ENCODE measurements at places on chromosomes 11 and 22.
A peak's percentile ranks its signal among the peaks of the same experiment; 100 is the strongest.

GRCh38 chr11:21896216-21896615 is 296.7 kb upstream of the ANO5 start:
- no peak for DNase-seq

DNA sequence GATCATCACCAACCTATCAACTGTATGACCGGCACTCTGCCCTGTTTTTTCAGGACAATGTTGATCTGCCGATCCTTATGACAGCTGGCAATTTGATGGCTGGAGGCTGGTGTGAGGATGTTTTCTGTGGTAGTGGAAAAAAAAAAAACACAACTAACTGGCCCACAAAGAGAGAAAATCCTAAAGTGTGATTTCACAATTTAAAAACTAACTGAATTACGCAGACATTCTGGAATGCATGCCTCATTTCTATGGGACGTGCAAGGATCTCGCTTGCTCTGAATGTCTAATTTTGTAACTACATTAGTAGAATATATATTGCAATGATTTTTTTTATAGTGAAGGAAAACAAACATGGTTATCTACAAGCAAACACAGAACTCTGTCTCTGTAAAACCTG is 590.5 kb downstream of the ETS1 start:
- peak; percentile 7 for DNase-seq

- DNase-seq = no peak
These were observed 346.6 kb upstream of the CCDC179 start for GRCh38 chr11:23206741-23207336.

DNA sequence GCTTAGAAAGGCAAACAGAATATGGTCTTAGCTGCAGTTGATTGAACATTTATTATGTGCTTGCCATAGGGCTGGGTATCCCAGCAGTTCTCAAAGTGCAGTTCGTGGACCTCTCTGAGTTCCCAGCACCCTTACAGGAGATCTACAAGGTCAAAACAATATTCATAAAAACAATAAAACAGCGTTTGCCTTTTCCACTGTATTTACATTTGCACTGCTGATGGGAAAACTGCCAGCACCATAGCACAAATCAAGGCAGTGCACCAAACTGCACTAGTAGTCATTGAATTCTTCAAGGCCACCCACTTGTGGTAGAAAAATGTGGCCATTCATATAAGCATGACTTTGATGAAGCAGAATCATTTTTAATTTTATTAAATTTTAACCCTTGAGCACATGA is 128.1 kb downstream of the CCDC34 start:
- no peak for DNase-seq

- no peak for DNase-seq
These were observed 2.0 kb downstream of the PNPLA5 start for GRCh38 chr22:43889860-43890253.

- no peak for DNase-seq
These were observed 18.9 kb downstream of the MRPL16 start for GRCh38 chr11:59791639-59792038.

DNA sequence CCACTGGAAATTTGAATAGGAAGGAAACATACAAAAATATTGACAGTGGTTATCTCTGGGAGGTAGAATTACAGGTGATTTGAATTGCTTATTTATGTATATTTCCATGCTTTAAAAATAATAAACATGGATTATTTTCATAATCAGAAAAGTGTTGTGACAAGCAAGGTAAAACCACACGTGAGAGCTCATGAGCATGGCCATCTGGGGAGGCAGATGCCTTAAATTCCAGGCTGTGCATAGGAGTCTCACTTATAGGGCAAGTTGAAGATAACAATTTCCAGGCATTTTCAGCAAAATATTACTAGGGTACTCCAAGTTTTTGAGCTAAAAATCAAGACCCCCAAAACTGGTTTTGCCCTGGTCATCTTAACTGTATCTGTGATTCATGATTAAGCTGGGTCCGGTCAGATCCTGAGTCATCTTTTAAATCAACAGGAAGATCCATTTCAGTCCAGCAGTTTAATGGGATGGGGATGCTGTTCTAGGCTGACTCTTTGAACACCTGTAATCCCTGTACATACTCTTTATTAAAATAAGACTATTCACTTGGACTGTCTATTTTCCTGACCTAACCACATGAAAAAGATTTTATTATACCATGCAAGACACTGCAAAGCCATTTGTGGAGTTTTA is 115.8 kb upstream of the NARS2 start:
- no peak for DNase-seq

DNA sequence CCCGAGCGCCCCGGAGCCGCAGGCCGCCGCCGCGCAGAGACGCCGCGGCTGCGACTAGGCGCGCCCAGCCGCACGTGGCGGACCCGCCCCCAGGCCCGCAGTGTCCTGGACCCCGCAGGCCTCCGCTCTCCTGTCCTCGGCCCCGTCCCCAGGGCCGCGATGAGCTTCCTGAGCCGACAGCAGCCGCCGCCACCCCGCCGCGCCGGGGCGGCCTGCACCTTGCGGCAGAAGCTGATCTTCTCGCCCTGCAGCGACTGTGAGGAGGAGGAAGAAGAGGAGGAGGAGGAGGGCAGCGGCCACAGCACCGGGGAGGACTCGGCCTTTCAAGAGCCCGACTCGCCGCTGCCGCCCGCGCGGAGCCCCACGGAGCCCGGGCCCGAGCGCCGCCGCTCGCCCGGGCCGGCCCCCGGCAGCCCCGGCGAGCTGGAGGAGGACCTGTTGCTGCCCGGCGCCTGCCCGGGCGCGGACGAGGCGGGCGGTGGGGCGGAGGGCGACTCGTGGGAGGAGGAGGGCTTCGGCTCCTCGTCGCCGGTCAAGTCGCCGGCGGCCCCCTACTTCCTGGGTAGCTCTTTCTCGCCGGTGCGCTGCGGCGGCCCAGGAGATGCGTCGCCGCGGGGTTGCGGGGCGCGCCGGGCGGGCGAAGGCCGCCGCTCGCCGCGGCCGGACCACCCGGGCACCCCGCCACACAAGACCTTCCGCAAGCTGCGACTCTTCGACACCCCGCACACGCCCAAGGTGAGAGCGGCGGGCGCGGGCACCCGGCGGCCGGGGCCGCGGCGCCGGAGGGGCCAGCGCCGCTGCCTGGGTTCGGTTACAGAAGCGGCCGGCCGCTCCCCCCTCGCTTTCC is 528 bp downstream of the WEE1 start:
- DNase-seq = no peak

DNA sequence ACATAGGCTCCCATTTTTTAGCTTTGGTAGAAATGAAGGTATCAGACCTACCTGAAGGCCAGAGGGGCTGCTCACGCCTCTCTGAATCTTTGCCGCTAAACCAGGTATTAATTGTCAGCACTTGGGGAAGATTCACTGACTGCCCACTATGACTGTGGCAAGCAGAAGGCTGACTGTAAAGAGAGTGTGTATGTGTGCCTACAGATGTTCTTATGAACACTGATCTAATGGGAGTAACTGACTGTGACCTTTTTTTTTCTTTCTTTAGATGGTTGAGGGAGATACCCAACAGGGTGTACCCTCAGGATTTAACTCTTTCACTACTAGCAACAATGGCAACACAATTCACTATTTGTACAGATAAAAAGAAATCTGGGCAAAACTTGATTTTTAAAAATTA is at the start of gene RAG2:
Gene RAG2 (minus strand): TSS at position 186 of the 400 bp plus-strand sequence. CDS start 4,068 bp downstream, outside the sequence.
- DNase-seq = no peak

DNA sequence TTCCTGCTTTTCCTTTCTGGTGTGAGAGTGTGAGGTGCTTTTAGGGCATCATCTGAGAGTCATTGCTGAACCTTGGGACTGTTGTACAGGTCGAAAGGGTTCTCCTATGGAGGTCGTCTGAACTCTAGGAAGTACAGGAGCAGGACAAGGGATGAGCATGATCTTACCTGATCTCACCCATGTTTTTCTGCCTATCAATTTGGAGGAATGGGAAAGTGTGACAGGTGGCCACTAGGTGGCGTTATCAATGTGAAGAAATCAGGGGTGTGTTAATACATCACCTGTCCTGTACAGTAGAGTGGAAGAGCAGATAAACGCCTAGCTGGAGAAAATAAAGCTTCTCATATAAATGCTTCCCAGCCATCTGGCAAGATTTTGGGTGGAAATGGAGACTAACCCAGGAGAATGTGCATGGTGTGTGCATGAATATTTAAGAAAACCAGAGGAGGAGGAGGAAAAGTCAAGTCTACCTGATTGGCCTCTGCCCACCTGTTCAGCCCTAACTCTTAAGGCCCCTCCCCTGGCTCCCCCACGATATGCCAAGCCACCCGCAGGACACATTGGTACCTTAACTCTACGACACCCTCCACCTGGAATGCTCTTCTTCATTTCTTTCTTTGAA is 72.0 kb upstream of the NARS2 start:
- no peak for DNase-seq

- DNase-seq = no peak
These were observed at the start of gene TRPM5 for GRCh38 chr11:2443881-2444820. TRPM5 (minus strand) TSS chr11:2444514; CDS start chr11:2423036, 21,478 bp downstream.

- no peak for DNase-seq
These were observed 159.9 kb upstream of the NAV2 start for GRCh38 chr11:19552656-19553260.

GRCh38 chr11:85867751-85868150 is 12.6 kb downstream of the CCDC83 start:
- no peak for DNase-seq

DNA sequence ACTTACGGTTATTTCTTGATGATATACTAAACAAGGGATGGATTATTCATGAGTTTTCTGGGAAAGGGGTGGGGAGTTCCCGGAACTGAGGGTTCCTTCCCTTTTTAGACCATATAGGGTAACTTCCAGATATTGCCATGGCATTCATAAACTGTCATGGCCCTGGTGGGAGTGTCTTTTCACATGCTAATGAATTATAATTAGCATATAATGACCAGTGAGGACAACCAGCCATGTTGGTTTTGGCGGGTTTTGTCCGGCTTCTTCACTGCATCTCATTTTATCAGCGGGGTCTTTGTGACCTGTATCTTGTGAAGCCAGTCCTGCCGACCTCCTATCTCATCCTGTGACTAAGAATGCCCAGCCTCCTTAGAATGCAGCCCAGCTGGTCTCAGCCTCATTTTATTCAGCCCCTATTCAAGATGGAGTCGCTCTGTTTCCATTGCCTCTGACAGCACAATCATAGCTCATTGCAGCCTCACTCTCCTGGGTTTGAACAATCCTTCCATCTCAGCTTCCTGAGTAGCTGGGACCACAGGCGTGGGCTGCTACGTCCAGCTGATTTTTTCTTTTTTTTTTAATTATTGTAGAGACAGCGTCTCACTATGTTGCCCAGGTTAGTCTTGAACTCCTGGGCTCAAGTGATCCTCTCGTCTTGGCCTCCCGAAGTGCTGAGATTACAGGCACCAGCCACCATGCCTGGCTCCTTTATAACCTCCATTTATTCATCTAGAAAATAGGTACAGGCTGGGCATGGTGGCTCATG is 52.6 kb upstream of the EMID1 start:
- DNase-seq = no peak

- no peak for DNase-seq
These were observed 21.5 kb upstream of the CYP2D6 start for GRCh38 chr22:42151924-42152635.

DNA sequence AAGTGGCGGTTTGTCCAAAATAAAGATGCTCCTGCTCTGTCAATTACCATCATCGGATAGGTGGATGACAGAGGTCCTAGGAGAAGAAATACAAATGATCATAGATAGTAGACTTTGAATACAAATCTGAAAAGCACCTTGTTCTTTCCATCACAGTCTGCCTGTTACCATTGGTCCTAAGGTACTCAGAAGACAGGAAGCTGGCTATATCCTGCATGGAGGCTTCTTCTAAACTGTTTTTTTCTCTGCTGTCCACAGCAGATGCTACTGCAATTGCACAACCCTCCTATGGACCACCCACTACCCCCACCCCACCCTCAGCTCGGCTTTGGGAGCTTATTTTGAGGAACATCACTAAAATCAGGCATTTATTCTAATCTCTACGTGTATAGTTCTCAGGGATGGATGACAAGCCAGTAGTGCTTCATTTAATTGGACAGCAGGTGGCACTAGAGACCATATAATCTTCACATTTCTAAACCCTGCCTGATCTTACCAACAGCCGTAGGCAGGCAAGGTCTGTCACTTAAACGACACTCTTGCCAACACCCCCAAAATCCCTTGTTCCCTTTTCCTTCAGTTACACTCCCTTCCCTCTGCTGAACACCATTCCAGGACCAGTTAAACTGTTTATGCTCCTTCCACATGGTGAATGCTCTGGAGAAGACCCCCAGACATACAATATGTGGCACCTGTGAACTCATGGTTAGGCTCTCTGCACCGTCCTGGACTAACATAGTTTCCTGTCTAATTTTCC is 6.6 kb upstream of the PTS start:
- DNase-seq = no peak

- no peak for DNase-seq
These were observed 4.9 kb upstream of the SPECC1L start for GRCh38 chr22:24265734-24266133.

- DNase-seq = no peak
These were observed 6.3 kb downstream of the RASSF7 start for GRCh38 chr11:567011-567628.

GRCh38 chr22:43273902-43274484 is 69.2 kb downstream of the SCUBE1 start:
- no peak for DNase-seq

DNA sequence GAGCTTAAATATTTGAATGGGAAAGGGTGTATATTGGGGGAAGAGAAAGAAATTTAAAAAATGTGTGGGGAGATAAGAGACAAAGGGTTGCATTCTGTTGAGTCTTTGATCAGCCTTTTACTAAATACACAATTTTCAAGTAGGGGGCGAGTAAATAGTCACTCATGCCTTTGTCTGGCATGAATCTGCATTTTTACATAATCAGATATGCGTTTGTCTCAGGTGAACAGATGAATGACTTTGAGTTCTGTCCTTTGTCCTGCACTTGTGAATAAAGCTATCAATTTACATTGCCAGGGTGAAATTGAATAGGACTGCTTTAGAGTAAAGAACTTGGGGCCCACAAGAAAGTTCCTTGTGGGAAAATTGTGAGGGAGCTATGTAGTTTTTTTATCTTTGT is 523.6 kb upstream of the LUZP2 start:
- no peak for DNase-seq

- DNase-seq = no peak
These were observed 10.4 kb downstream of the AP1B1 start for GRCh38 chr22:29377979-29378378.

DNA sequence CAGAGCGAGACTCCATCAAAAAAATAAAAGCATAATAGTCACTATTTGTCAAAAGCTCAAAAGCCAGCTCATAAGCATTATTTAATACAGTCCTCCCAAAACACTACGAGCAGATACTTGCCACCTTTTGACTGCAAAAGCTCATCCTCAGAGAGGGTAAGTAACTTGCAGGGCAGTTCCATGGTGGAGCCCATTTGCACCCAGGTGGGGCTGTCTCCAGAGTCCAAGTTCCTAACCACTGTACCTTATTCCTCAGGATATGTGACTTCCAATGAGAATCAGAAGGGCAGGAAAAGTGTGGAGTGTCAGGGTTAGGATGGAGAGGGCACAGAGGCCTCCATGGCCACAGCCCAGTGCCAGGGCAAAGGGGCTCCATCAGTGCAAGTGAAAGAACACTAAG is 28.6 kb upstream of the POU2AF1 start:
- no peak for DNase-seq

- no peak for DNase-seq
These were observed 12.0 kb downstream of the TBC1D22A start for GRCh38 chr22:46774253-46774979.

GRCh38 chr11:2294926-2295290 is 6.8 kb downstream of the C11orf21 start:
- no peak for DNase-seq

Data from skeletal muscle cell (primary cell).